Tibial nerve (tissue), 4 donors: ENCODE measurements at places on chromosomes 16 and 17. TPM values are rescaled to one million over a fixed set of nuclear protein-coding genes. Genes with fewer than 3 reads are reported as not detected.

ZNF385C gene
- not detected for total RNA-seq

DNA sequence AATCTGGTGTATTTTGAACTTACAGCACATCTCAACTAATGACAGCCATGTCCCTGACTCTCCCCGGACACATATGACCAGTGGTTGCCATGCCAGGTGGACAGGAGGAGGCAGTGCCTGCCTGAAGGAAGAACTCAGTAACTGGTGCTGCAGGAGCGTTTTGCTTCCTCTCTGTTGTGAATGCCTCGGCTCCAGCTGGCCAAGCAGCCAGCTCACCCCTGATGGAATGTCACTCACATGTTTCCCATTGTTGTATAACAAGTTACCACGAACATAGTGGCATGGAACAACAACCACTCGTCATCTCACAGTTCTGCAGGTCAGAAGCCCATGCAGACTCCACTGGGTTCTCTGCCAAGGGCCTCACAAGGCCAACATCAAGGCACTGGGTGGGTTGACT lies 20.1 kb upstream of the IRF8 start:
- no peak for DNase-seq

DNA sequence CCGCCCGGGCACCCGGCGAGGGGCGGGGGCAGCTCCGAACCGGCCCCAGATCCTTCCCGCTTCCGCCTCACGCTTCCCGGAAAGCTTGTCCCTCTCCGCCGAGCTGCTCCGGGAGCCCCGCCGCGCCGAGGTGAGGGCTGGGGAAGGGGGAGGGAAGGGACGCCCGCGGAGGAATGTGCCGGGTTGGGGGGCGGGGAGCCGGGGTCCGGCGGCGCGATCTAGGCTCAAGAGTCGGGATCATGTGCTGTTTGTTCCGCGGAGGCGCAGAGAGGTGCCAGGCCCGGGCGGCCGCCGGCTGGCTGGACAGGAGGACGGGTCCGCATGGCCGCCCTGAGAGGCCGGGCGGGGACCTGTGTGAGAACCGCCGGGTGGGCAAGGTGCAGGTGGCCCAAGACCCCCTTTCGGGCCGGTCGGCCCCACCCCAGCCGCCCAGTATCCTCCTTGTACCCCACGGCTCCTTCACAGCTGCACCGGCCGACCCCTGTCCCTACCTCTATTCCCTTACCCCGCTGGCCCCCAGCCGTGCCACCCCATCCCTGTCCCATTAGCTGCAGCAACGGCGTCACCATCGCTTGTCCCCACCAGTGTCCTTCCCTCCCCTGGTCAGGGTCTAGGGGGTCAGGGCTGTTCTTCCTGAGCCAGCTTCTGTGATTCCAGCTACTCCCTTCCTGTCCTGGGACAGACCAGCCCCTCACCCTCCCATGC lies 429 bp downstream of the KIF1C start:
- no peak for DNase-seq

DNA sequence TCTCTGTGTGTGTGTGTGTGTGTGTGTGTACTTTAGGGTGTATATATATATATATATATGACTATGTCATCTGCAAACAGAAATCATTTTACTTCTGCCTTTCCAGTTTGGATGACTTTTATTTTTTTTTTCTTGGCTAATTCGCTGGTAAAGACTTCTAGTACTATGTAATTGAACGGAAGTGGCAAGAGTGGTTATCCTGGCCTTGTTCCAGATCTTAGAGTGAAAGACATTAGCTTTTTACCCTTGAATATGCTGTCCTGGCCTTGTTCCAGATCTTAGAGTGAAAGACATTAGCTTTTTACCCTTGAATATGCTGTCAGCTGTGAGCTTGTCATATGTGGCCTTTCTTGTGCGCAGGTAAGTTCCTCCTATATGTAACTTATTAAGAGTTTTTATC lies 72.7 kb upstream of the MYOCD start:
- DNase-seq = no peak

SLC47A1 gene
- total RNA-seq = 11.1 TPM

- peak; percentile 40 for DNase-seq
Observed at GRCh38 chr16:8878523-8878911, 3.6 kb upstream of the LITAFD start.

- no peak for DNase-seq
Observed at GRCh38 chr17:64441772-64442540, 7.0 kb upstream of the MILR1 start.

DNA sequence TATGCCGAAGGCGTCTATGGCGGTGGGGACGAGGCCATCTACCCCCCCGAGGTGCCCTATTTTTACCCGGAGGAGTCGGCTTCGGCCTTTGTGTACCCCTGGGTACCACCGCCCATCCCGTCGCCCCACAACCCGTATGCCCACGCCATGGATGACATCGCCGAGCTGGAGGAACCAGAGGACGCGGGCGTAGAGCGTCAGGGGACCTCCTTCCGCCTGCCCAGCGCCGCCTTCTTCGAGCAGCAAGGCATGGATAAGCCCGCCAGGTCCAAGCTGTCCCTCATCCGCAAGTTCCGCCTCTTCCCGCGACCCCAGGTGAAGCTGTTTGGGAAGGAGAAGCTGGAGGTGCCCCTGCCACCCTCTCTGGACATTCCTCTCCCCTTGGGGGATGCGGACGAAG lies 11.4 kb downstream of the MYO15A start:
- no peak for DNase-seq

DNA sequence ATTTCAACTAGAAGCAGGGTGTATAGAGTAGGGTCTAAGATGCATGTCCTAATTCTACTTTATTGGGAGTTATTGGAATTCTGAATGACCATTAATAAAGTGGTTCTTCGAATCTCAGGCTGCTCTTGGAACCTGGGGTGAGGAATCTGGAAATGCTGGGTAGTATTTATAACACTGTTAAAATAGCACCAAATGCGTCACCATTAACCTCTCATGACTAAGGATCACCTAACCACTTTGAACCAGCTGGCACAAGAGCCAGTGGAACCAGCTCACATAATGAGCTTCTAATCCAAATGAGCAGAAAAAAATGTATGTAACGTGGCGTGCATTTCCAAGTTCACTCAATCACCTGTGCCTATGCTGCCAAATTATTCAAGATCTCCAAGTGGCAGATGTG lies 281.7 kb downstream of the GRIN2A start:
- no peak for DNase-seq

ZMYND15 gene
- 0.42 TPM for total RNA-seq

MPO gene
- total RNA-seq = not detected

DNA sequence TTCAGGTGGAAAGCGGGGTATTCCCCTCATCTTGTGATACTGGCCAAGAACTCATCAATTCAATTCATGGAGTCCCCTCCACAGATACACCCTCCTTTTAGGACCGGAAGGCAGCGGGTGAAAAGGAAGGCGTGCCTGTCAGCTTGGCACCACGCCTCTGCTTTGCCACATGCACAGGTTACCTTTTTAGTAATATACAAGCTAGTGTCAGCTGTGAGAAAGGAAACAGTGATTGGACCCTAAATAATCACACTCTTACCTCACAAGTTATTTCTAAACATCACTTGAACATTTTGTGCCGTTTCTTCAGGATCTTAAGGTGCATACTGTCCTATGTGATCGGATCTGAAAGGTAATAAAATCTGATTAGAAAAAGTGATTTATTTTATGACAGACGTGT lies 15.7 kb downstream of the ZDHHC7 start:
- DNase-seq = no peak

DNA sequence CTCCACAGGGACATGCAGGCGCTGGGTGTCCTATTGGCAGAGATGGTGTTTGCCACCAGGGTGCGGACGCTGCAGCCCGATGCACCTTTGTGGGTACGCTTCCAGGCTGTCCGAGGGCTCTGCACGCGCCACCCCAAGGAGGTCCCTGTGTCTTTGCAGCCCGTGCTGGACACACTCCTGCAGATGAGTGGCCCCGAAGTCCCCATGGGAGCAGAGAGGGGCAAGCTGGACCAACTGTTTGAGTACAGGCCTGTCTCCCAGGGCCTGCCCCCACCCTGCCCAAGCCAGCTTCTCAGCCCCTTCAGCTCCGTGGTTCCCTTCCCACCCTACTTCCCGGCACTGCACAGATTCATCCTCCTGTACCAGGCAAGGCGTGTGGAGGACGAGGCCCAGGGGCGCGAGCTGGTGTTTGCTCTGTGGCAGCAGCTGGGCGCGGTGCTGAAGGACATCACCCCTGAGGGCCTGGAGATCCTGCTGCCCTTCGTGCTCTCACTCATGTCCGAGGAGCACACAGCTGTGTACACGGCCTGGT lies 2.8 kb downstream of the WDR81 start:
- no peak for DNase-seq

DNA sequence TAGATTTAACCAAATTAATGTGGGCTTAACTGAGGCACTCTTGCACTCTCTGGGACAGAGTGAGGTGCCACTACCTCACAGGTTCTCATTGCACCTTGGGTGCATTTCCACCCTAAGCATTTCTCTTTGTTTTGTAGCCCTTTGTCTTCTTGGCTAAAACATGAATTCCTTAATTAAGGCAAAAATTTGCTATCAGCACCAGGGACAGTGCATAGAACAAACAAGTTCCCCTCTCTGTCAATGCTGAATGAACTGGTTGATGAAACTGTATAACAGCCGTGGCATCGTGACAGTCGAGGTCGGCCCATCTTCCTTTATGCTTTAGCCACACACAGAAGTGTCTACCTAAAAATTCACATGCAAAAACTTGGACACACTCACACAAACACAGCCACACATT lies 74.8 kb downstream of the HS3ST2 start:
- DNase-seq = no peak
